ENCODE measurements at places on chromosomes 7 and 10.

DNA sequence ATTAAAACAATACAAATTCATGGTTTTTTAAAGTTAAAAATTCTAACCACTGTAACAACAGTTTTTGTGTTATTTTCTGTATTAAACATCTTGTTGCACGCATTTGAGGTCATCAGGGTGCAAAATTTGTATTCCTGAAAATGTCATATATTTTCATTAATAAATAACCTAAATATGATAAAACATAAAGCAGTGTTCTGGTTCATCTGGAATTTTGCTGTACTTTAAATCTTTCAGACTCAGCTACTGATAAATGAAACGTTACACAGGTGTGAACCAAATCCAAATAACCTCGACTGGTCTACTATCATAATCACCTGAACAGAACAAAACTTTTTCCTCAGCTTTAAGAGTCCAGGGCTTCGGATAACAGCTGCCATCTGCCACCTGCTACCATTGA is 6.9 kb downstream of the IFIT2 start:
- no peak for DNase-seq

DNA sequence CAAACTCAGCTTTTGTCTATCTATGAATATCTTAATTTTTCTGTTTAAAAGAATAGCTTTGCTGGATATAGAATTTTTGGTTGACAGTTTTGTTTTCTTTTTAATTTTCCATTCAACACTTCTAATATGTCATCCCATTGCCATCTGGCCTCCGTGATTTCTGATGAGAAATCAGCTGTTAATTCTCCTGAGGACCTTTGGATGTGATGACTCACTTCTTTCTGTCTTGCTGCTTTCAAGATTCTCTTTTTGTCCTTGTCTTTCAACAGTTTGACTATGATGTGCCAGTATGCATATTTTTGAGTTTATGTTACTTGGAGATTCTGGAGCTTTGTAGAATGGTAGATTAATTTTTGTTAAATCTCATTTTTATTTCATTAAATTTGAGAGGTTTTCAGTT is 38.4 kb downstream of the ZNF518A start:
- DNase-seq: no peak

DNA sequence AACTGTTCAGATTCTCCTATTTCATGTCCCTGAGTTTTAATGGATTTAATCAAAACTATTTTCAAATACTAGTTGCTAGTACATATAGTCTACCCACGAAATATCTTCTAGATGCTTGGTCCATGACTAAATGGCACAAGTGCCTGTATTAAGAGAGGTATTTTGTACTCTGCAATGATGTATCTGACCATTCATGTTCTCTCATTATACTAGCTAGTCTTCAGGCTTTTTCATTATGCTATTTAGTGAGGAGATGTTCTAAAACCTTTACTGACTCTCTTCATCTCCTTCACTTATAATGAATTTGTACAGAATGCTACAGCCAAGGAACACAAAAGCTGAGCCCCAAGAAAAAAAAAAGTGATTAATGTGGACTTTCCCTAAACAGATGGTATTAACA is 222.5 kb downstream of the AHR start:
- DNase-seq: no peak

- peak; percentile 15 for DNase-seq
These were observed 2.9 kb upstream of the RBM20 start for GRCh38 chr10:110641256-110641655.

GRCh38 chr10:14527915-14528314 is 197.2 kb upstream of the FRMD4A start:
- DNase-seq: no peak

DNA sequence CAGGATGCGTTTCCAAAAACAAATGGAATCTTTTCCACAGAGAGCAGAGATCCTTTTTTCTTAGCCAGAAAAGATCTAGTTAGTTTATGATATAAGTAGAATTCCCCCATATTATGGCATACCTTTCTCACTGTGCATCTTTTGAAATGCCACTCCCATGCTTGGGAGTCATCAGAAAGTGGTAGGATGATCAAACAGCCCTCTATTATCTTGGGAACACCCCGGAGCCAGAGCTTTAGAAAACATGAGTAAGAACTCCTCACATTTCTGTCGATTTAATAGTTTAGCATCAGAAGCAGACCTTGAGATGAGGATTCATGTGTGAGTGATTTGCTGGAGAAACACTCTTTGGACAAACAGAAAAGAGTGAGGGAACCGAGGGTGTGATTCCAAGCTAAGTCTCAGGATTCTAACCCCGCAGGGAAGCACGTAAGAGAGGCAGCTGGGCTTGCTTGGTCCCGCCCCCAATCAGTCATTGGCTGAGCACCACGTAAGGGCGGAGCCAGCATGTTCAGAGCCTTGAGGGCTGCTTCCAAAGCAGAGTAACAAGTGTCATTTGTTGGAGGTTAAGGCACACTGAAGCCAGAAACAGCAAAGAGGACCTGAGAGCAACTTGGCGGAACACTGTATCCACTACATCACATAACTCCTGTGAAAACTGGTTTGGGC is 43.7 kb upstream of the NXPH1 start:
- DNase-seq: no peak

DNA sequence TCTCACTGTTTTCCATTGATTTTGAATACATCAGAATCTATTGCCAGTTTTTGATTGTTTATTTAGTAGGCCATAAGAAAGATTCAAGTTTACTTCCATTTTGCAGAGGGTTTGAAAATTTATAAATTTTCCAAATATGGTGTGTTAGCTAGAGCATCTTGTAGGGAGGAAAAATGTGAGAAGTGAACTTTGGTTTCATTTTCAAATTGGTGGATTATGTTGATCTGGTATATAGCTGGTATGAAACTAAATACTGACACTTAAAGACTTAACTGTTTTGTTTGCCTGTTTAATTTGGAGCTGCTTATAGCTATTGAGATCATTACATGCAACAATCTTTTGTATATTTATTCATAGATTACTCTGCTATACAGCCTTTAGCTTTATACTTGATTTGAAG is 108.1 kb downstream of the ADAM22 start:
- no peak for DNase-seq
